Stimulated activated CD8-positive, alpha-beta memory T cell treated with anti-CD3 and anti-CD28 coated beads, Interleukin-4, amount 100 ng/mL, for 4 hours (primary cell): ENCODE measurements at places on chromosomes 12 and 14.
A peak's percentile ranks its signal among the peaks of the same experiment; 100 is the strongest.

GRCh38 chr12:124389725-124390441, 95.0 kb downstream of the RFLNA start:
- DNase-seq, result no peak

- DNase-seq, result no peak
Observed at GRCh38 chr12:7907009-7907408, 29.0 kb downstream of the SLC2A3 start.

DNA sequence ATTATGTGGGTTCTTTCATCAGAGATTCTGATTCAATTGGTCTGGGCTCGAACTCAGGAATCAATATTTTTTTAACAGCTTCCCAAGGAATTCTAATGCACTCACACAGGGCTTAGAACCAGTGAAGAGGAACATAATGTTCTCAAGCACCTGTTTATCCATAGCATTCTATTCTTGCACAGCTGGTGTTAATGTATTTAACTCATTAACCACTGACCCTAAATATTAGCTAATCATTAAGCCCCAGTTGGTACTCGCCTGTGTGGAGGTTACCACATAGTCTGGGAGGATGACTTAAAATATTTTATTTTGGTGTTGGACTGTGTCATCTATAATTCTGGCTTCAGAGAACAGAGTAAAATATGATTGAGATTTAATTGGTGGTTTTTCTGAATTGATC, 45.3 kb downstream of the LRP6 start:
- DNase-seq, result no peak

GRCh38 chr14:77967110-77967509, 167.2 kb downstream of the ADCK1 start:
- no peak for DNase-seq

GRCh38 chr14:51020024-51020710, 74.7 kb downstream of the TRIM9 start:
- no peak for DNase-seq

- no peak for DNase-seq
Observed at GRCh38 chr14:91417120-91417982, at the start of gene CCDC88C. TSS of gene CCDC88C (minus strand) at chr14:91417820. CDS start at chr14:91417690, 130 bp downstream.

- no peak for DNase-seq
Observed at GRCh38 chr14:75283833-75284563, 5.4 kb downstream of the FOS start.

GRCh38 chr12:48961331-48961730, 4.0 kb upstream of the ARF3 start:
- DNase-seq, result no peak

GRCh38 chr12:104515899-104516298, 59.2 kb downstream of the CHST11 start:
- DNase-seq, result no peak

DNA sequence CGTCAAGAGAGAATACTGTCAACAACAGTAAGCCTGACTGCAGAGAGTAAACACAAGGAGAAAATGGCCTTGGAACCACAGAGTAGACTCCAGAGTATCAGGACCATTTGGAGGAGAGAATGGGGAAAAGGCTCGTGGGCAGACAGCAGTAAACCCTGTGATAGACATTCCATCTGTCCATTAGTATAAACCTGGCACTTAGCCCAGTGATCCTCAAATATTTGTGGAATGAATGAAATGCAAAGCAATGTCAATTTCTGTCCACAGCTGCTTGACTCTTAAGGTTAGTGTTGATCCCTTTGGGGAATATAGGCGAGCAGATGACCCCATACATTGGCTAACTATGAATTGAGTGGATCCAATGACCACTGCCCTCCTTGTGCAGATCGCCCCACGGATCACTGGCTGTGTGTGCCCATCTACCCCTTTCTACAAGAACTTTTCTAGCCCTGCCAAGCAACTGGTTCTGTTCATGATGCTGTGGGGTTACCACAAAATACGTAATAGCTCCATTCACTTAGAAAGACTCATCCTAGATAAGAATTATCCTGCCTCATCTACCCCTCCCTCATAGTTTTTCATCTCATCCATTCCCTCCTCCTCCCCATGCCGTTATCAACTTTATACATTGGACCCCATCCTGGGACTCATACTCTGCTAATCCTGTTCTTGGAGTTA, 846.8 kb downstream of the NRXN3 start:
- no peak for DNase-seq

- no peak for DNase-seq
Observed at GRCh38 chr12:128592220-128592744, 231.5 kb downstream of the SLC15A4 start.

DNA sequence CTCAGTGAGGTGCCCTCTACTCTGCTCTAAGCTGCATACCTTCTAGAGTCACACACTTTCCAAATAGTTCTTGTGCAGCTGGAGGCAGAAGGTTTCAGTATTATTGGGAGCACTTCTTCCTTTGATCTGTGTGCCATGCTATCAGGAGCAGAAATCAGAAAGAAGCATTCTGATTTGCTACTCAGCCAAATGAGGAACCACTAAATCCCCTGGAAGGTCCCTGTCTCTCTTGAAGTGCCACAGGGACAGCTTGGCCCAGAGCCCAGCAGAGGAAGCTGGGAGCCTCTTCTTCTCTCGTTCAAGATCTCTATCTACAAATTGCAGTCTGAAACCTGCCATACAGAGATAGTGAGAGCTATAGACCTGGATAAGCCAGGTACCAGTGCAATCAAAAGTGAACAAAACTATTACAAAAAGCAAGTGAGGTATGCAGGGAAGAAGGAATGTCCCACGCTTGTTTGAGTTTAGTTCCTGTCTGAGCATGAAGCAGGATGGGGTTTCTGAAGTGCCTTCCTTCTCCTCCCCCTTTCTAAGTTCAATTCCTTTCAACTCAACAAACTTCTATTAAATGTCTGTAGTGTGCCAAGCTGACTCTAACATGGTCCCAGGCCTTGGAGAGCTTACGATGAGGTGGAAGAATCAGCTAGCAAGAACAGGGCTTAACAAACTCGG, 100.9 kb upstream of the PARP11 start:
- no peak for DNase-seq

GRCh38 chr14:97408937-97409815, 612.0 kb downstream of the VRK1 start:
- peak; percentile 8 for DNase-seq

- no peak for DNase-seq
Observed at GRCh38 chr14:50906326-50907065, 34.6 kb downstream of the ABHD12B start.

- no peak for DNase-seq
Observed at GRCh38 chr14:97408503-97408902, 611.3 kb downstream of the VRK1 start.

DNA sequence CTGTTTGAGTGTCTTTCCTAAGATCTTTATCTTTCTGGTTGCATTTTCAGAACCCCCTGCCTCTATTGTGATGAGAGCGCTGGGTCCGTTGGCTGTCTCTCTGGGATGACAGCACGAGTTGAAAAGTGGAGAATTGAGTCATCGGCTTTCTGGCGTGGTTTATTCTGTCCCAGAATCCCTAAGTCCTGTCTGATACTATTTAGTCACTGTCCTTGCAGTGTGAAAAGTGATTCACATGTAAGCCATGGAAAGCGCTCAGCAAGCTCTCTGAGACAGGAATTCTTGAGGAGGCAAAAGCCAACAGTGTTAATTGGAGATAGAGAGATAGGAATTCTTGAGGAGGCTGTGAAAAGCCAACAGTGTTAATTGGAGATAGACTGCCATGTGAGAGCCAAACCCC, 121.7 kb downstream of the CHST11 start:
- DNase-seq, result no peak

GRCh38 chr14:105050551-105050897, 14.7 kb downstream of the GPR132 start:
- DNase-seq, result no peak

DNA sequence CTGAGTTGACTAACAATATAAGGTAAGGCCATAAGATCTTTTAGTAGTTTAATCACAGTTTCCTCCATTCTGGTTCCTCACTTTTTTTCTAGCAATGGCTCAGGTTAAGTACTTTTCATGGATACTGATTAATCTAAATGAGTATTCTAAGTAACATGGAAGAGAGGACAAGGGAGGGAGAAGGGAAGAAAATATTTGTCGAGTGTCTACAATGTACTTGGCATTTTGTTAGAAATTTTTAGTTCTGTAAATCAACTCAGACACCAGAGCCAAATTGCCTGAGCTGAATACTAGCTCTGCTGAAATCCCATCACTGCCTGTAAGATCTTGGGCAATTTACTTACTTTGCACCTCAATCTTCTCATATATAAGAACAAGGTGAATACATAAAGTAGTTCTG, 20.2 kb downstream of the RERG start:
- DNase-seq, result no peak

DNA sequence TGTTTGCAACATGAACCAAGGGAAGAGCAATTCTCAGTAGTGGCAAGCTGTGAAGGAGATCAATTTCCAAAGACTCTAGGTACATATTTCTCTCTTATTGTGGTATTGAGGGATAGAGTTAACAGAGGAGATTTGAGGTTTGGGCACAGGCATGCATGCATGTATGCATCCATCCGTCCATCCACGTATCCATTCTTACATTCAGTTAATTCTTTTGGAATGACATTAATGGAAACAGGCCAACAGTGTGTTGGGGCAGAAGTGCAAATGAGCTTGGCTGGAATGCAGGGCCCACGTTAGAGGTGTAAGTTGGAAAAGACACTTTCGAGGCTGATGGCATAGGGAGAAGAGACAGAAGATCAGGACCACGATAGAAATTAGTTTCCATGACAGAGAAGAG, 216.9 kb upstream of the PELI2 start:
- no peak for DNase-seq

GRCh38 chr12:68056300-68056699, 67.1 kb downstream of the IFNG-AS1 start:
- no peak for DNase-seq

DNA sequence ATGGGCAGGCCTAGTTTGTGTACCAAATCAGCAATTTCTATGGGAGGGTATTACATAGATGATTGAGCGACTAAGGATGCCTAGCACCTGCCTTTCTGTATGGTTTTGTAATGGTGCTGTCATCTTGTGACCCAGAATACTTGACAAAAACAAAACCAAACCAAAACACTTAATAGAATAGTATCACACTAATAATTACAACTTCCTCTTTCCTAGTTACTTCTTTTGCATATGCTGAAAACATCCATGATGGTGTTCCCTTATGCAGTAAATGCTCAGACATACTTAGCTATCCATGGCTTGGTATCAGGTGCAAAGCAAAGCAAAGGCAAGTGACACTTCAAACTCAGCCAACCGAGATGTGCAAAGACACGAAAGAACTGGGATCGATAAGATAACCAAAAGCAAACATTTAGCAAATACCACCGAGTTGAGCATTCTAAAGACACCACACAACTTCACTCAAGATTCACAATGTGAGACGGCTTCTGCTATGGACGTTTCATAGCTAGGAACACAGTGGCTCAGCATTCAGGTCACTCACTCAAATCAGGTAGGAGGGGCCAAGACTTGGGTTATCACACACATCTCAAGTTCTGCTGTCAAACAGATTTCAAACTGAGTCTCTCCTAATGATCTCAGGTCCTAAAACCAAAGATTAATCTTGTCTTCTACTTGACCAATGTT, 24.3 kb downstream of the PPP1CC start:
- DNase-seq, result no peak

DNA sequence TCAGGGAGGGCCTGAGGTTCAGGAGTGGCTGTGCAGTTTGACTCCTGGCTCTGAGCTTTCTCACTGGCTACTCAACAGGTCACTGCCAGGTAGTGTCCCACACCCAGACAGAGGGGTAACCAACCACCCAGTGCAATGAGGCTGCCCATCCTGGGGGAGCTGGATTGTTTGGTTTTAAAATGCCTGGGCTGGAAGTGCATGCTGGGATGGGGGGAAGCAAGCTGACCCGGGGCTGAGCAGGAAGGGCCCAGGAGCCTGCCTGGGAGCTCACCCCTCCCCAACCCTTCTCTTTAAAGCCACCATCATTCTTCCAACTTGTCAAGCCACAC, 12.6 kb upstream of the ABHD12B start:
- DNase-seq, result no peak

- no peak for DNase-seq
Observed at GRCh38 chr12:12839873-12840579, 26.9 kb downstream of the DDX47 start.

- no peak for DNase-seq
Observed at GRCh38 chr14:74491956-74492775, 939 bp downstream of the NPC2 start.

- no peak for DNase-seq
Observed at GRCh38 chr12:65822732-65823512, 1.4 kb upstream of the HMGA2 start.

DNA sequence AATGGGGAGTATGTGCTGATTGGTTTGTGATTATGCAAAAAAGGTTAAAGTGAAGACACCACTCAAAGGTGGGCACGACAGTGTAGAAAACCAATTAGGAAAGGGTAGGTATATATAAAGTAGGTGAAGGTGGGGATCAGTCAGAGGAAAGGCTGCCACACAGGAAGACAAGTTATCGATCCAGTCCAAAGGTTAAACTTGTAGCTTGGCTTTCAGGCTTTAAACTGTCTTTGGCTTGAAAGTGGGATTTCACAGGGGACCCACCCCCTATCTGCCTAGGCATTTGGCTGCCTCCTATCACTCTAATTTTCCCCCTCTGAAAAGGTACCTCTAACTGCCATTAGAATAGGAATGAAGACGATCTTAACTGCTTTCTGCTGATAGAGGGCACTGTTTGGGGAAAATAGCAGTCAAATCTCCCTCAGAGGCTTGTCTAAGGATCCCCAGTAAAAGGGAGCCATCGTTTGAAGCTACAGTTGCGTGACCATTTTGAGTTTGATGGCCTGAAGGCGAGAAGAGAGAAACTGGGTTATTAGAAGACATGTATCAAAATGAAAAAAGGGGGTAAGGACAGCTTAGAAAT, 250.2 kb downstream of the GPHN start:
- no peak for DNase-seq

- no peak for DNase-seq
Observed at GRCh38 chr14:65926504-65926903, 514.0 kb downstream of the FUT8 start.

- DNase-seq, result no peak
Observed at GRCh38 chr14:91339076-91339475, 78.5 kb downstream of the CCDC88C start.

DNA sequence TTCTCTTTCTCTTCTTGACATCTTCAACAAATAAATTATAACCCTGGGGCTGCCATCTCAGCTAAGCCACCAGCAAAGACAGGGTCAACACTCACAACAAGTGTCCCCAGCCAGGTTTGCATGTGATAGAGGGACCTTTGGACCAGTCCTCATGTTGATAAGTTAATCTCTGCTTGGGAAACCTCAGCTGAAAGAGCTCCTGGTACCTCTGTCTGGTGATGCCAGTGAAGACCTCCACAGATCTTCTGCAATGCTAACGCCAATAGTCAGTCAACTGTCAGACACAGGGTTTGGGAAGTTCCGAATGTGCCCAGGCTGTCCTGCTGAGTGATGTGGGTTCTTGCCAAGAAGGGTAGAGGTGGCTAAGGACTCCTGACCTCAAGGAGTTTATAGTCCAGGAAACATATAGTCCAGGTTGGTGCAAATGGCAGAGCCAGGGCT, 179.8 kb upstream of the GZMB start:
- DNase-seq, result no peak
